ENCODE measurements at places on chromosomes 16 and 17.

GRCh38 chr17:21201298-21201595, 12.7 kb downstream of the TMEM11 start:
- DNase-seq, result peak; percentile 63

GRCh38 chr17:77888242-77889134, 70.0 kb upstream of the TNRC6C start:
- no peak for DNase-seq

GRCh38 chr17:31311526-31311925, 2.3 kb downstream of the EVI2B start:
- DNase-seq, result no peak

GRCh38 chr17:60645918-60646523, 31.6 kb upstream of the BCAS3 start:
- DNase-seq, result no peak

DNA sequence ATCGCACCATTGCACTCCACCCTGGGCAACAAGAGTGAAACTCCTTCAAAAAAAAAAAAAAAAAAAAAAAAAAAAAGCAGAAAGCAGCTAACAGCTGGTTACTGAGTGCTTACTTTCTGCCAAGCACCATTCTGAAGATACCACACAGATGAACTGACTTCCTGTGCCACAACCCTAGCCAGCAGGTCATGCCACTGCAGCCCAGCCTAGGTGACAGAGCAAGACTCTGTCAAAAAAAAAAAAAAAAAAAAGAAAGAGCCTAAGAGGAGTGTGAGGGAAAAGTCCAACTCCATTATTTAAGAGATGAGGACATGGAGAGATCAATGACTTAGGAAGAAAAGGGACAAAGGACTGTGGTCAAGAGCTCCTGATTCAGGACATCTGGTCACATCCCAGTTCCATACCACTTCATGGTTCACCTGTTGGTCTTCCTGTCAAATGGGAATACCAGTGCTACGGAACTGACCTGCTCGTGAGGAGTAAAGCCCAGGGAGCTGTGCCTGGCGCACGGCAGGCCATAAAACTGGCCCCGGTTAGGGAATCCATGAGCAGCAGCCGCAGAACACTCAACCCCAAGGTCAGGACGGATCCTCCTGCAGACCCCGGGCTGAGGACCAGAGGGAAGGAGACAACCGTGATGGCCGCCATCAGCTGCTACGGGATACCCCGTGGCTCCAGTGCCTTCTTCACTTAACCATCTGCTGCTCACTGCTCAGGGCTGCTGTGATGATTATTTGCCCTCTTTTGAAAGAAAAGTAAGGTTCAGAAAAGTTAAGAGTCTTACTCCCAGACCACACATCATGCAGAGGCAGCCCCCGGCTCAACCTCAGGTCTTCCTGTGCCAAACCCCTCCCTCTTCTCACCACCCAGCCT, 950 bp downstream of the KLHDC4 start:
- DNase-seq, result no peak

GRCh38 chr17:66300956-66301355, 1.5 kb upstream of the PRKCA start:
- no peak for DNase-seq

DNA sequence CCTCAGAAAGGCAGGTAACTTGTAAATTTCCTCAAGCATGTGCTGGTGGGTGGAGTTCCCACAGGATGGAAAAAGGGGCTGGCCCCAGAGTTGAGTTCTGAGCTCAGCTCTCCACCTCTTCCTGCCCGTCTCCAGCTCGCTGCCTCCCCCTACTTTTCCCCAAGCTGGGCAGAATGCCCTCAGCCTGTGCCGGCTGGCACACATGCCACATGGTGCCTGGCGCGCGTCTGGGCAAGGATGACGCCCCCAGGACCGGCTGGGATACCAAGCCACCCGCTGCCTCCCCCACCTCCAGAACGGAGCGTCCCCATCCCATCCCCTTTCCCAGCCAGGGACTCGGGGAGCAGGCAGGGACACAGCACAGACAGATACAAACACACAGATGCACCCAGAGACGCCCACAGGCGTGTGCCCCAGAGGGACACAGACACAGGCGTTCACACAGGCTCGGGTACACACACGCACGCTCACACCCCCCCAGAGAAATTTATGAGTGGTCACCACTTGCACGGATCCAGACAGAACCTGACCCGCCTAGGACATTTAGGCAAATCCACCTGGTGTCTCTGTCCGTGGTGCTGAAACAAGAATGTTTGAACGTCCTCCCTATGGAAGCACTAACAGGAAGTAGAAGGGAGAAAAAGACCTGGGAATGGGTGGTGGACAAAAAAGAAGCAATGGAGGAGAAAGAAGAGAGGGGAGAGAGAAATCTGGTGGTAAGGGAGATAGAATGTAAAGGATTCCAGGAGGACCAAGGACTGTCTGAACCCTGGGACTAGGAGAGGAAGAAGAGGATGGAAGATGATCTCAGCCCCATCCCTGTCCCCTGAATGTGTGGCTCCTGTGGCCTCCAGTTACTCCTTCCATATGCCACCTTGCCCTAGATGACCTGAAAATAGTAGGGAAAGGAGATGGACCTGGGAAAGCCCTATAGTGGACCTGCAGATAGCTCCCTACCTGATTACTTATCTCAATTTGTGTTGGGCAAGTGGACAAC, 15.5 kb downstream of the NEUROD2 start:
- DNase-seq, result peak; percentile 29

DNA sequence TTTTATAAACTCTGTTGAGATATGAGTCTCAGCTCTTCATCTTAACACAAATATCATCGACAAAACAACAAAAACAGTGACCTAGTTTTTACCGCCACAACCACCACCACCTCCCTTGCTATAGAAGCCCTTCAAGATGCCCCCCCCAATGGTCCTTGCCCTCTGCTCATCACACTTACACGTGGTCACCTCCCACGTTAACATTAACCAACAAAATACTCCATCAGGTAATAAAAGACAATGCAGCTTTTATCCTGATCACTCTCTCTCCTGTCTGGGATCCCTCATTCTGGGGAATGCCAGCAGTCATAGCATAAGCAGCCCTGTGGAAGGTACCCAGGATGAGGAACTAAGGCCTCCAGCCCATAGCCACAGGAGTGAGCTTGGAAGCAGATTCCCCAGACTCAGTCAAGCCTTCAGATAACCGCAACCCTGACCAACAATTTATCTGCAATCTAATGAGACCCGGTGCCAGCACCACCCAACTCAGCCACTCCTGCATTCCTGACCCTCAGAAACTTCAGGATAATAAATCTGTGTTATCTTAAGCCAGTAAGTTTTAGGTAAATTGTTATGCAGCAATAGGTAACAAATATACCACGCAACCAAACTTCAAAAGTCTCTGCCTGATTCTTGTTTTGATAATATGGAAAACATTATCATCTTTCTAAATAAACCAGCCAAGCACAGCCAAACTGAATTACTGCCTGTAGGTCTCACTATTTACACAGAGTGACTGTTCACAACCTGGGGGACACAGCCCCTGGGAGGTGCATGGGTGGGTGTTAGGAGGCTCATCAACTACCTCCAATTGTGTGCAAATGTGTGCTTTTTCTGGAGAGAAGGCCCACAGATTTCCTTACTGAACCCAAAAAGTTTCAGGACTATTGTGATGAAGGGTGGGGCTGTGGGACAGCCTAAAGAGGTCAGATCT, 6.1 kb downstream of the PECAM1 start:
- DNase-seq, result no peak

GRCh38 chr17:42009170-42009569, 8.1 kb downstream of the DNAJC7 start:
- DNase-seq, result no peak

DNA sequence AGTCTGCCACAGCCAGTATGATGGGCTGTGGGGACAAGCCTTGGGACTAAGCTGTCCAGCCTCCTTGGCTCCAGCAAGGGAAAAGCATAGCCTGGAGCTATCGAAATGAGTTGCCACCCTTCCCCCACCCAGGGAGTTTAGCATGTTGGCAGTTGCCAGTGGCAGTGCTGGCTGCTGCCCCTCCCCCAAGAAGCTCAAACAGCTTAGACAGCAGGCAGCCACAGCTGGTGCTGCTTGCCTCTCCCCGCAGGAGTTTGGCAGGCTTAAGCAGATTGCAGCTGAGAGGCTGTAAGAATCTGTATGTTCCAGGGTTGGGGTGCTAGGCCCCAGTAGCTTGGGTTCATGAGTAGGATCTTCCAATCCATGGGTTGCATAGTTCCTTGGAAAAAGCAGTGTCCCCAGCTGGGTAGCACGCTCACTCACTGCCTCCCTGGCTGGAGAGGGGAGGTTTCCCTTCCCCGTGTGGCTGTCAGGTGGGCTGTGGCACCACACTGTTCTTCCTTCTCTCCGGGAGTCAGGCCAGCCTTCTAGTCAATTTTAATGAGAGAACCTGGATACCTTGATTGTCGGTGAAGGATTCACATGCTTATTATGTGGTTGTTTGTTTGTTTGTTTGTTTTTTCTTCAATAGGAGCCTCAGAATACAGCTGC, 506.1 kb downstream of the CDH11 start:
- peak; percentile 6 for DNase-seq

DNA sequence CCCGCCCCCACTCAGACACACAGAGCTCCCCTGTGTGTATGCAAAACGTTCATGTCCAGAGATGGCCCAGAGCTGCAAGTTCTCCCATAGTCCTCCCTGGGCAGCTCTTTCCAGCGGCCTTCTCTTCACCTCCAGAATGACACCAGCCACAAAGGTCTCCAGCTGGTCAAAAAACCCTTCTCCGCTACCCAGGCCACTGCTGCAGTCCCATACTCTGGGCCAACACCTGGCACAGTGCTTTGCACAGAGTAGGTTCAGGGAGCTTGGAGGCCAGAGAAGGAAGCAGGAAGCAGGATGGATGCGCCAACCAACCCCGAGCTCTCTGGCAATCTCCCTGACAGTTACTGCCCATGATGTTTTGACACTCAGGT, 1.1 kb upstream of the STAT5B start:
- no peak for DNase-seq
